ENCODE measurements at places on chromosomes 1 and 21.

DNA sequence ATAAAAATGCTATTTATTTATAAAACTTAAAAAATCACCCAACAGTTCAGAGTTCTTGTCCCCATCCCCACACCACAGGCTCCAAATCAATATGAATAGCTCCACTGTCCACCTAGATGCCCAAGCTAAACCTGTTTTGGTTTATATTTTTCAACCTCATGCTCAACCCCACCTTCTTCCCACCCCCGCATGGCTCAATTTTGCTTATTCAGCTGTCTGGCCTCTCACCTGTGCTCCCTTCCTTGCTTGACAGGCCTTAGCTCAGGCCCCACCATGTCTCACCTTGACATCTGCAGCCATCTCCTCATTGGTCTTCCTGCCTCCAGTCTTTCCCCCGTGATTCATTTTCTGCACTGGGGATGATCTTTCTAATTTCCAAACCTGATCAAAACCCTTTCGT lies 17.8 kb downstream of the COA7 start:
- DNase-seq = no peak

- no peak for DNase-seq
Observed at GRCh38 chr1:233244183-233244582, 51.3 kb downstream of the PCNX2 start.

- no peak for DNase-seq
Observed at GRCh38 chr21:36186506-36187399, 30.1 kb downstream of the DOP1B start.

- DNase-seq = no peak
Observed at GRCh38 chr1:228059634-228060457, 22.7 kb upstream of the ARF1 start.

DNA sequence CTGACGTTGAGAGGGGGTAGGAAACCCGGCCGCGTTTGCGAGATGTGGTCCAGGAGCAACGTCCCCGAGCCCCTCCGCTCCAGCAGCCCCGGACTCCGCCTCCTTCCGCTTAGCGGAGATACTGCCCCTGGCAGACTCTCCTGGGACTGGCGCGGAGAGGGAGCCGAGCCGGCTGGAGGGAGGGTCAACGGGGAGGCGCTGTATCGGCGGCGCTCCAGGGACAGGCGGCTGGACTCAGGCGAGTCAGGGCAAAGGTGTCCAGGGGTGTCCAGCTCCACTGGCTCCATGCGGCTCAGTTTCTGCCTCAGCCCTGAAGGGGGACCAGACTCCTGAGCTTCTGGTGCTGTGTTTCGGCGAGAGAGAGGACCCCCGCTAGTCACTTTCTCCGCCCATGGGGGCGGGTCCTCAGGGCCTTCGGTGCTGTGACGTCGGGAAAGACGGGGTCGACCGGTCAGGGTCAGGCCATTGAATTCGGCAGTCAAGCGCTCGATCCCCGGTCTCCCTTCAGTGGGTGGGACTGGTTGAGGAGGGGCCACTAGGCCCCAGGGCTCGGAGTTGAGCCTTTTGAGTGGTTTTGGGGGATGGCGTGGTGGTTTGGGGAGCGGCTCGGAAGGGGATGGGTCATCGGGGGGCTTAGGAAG lies 2.8 kb upstream of the LIX1L start:
- peak; percentile 74 for DNase-seq

- DNase-seq = no peak
Observed at GRCh38 chr21:40146216-40146837, 279.1 kb downstream of the PCP4 start.

DNA sequence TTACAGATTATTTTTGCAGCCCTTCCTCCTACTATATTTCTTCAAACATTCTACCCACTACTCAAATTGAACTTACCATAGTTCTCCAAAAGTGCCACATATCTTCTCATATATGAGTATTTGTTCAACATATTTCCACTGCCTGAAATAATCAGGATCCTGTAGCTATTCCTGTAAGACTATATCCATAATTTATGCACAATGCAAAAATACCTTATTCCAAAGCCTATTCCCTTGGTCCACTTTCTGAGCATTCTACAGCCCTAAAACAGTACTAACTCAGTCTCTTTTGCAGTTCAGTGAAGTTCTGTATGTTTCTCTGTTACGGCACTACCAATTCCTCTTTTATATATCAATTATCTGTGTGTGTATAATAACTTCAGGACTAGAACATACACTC lies 1283.7 kb upstream of the ADGRL2 start:
- no peak for DNase-seq

- no peak for DNase-seq
Observed at GRCh38 chr1:219573960-219574359, 38.9 kb downstream of the ZC3H11B start.

DNA sequence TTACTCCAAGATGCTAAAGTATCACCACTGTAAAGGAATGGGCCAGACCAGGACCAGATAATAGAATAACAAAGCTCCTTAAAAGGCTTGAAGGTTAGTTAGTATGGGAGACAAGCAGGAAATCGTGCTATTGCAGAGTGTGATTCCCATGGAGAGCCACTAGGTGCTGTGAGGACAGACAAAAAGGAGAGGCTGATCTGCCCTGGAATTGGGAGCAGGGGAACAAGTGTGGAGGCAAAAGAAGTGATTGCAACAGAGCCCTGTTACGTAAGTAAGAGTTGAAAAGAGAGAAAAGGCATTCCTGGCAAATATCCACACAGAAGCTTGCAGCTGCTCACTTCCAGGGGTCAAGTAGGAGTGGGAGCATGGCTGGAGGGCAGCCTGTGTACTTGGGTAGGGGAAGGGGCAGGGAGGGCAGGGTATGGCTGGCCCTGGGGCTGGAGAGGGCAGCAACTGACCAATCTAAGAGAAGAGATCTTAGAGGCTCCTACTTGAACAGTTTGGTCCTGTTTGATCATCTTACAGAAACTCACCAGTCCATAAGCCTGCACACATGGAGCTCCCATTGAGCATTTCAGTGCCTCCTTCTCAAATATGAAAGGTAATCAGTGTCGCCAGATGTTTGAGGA lies 207.7 kb upstream of the GJB5 start:
- peak; percentile 70 for DNase-seq

GRCh38 chr1:97936976-97937375 lies 16.1 kb upstream of the DPYD start:
- DNase-seq = no peak

- DNase-seq = no peak
Observed at GRCh38 chr1:223038288-223039006, 104.6 kb downstream of the TLR5 start.

GRCh38 chr1:113860891-113861290 lies 10.6 kb downstream of the PTPN22 start:
- no peak for DNase-seq

GRCh38 chr1:111481387-111482221 lies 7.8 kb downstream of the C1orf162 start:
- peak; percentile 39 for DNase-seq

- DNase-seq = no peak
Observed at GRCh38 chr1:3405974-3406867, 48.2 kb upstream of the ARHGEF16 start.

GRCh38 chr21:46356494-46357334 lies 32.8 kb downstream of the PCNT start:
- DNase-seq = no peak

- DNase-seq = no peak
Observed at GRCh38 chr1:46522969-46523320, 28.5 kb downstream of the KNCN start.

DNA sequence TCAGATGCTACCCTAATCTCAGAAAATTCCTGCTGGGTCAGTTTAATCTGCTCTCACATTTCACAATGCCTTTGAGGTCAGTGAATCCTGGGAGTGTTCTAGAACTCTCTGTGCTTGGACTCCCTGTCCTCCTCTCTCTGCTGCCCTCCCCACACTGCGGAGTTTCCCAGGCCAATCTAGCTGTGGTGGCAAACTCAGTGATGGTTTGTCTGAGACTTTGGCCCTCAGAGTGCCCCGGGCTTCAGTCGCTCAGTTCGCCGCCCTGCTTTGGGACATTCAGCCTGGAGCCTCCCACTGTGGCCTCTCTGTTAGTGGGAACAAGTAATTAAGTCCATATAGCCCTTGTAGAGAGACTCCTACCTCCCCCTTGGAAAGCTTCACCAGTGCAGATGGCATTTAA lies 7.1 kb downstream of the C1orf226 start:
- no peak for DNase-seq

DNA sequence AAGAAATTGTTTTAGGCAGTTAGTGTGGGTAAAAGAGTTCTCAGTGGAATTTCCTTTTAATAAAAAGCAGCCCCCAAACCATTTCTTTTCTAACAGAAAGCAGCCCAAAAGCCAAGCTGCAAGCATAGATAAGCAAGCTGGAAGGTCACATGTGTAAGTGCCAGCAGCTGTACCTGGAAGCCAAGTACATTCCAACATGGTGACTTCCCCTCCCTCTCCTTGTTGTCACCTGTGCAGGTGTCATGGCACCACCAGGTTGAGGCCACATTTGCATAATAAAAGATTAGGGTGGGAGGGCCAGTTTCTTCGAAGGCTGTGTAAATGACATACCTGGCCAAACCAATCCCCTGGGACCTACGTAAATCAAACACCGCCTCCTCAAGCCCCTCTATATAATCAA lies 240.3 kb upstream of the RAB4A start:
- DNase-seq = no peak

DNA sequence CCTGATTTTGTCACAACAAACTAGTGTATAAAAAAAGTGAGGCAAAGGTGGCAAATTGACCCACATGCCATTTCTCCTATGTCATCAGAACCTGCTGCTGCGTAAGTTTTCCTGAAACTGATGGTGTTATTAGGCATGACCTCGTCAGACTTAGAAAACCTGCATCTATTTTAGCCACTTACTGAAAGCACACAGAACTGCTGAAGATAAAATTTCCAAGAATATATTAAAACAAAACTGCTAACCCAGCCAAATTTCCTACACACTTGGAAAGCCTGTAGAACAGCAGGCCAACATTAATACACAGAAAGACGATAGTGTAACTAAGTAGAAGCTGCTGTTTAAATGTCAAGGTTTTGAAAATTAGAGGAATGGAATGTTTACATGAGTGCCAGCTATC lies 674.5 kb upstream of the CXADR start:
- DNase-seq = no peak

- no peak for DNase-seq
Observed at GRCh38 chr1:157438613-157439012, 113.7 kb downstream of the FCRL5 start.

GRCh38 chr1:36621531-36621930 lies 138.8 kb upstream of the CSF3R start:
- no peak for DNase-seq

DNA sequence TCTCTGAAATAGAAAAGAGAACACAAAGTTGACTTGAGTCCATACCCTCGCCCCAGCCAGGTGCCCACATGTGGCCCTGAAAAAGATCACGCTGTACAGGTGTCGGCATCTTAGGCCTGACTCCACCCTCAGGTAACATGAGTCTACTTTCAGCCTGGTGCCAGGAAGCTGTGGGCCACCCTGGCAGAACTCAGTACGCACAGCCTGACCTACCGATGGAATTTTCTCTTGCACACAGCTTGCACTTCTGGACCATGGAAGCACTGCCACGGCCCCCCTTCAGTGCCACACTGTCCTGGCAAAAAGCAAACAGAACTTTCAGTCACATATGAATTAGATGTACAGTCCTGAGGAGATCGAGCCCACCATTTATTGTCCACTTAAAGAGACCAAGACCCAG lies 2.2 kb downstream of the CZIB start:
- DNase-seq = no peak

- no peak for DNase-seq
Observed at GRCh38 chr21:35530766-35531165, 481.7 kb upstream of the RUNX1 start.

- DNase-seq = no peak
Observed at GRCh38 chr1:52368383-52369172, 2.6 kb upstream of the CC2D1B start.

DNA sequence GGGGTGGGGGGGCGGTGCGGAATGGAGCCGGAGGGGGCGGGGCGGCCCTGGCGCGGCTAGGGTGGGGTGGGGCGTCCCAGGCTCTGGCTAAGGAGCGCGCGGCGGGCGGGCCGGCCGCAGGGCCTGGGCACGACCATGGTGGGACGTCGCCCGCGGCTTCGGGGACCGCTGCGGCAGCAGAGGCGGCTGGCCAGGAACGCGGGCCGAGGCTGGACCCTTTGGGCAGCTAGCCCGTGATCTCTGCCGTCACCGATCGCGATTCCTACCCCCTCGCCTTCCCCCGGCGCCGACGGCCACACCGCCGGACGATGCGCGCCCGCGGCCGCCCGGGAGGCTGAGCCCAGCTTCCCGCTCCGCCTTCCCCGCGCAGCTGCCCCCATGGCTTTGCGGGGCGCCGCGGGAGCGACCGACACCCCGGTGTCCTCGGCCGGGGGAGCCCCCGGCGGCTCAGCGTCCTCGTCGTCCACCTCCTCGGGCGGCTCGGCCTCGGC lies at the start of gene MAP3K21:
Gene MAP3K21, plus strand, starts transcription at position 74 of the 491 bp plus-strand sequence. Its CDS starts 305 bp downstream, at position 379.
- no peak for DNase-seq

DNA sequence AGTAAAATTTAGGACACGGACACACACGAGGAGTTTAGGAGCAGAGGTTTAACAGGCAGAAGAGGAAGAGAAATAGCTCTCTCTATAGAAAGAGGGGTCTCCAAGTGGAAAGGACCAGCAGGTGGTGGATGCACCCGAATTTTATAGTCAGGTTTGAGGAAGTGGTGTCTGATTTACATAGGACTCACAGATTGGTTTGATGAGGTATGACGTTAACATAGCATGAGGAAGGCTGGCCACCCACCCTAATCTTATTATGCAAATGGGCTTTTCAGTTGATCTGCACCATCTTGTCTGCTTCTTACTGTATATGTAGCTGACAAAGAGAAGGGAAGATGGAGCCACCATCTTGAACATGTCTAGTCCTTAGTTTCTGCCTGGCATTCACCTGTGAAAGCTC lies 52.5 kb upstream of the RGS2 start:
- no peak for DNase-seq

DNA sequence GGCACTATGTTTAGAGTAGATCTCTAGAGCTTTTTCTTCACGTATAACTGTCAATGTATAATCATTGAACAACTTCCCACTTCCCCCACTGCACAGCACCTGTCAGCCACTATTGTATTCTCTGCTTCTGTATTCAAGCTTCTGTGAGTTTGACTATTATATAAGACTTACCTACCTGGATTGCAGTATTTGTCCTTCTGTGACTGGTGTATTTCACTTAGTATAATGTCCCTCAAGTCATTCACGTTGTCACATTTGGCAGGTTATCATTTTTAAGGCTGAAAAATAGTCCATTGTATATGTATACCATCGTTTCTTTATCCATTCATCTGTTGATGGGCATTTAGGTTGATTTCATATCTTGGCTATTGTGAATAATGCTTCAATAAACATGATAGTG lies 969.5 kb upstream of the B3GALT2 start:
- DNase-seq = no peak

DNA sequence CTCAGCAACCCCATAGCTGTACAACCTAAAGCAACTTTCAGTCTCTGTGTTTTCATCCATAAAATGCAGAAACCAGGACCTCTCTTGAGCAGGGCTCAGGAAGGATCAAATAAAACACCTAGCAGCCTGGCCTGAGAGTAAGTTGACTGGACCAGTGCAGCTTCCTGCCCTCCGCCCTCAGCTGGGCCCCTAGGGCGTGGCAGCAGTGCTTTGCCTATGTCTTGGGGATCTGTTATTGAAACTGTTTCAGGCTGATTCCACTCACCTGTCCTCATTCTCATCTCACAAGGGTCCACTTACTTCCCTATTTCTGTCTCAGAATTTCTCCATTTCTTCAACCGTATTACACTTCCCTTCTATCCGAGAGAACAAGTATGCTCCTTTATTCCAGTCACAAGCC lies 17.3 kb downstream of the LRRC42 start:
- no peak for DNase-seq

- no peak for DNase-seq
Observed at GRCh38 chr1:12112711-12113161, 49.6 kb downstream of the TNFRSF8 start.

GRCh38 chr21:38825269-38825668 lies 19.5 kb downstream of the ETS2 start:
- no peak for DNase-seq
